ENCODE measurements at places on chromosomes 5 and 9.
A peak's percentile ranks its signal among the peaks of the same experiment; 100 is the strongest.

DNA sequence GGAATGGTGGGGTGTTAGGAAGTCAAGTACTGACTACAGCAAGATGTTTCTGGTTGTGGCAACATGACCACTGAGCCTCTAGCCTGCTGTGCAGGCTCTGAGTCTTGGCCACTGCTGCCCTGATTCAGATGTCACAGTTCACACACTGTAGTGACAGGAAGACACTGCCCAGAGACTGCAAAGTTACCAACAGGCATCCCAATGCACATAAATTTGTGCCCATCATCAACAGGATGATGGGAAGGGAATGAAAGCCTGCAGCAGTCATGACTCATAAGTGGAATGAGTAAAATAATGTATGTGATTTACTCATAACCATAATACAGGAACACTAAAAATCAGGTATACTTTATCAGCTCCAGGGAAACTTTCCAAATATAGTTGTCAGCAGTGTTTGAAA is 251.6 kb upstream of the HAPLN1 start:
- DNase-seq, result no peak

GRCh38 chr5:119287547-119288111 is 68.2 kb upstream of the TNFAIP8 start:
- DNase-seq, result no peak

GRCh38 chr5:159827861-159828260 is 88.4 kb upstream of the ADRA1B start:
- no peak for DNase-seq

DNA sequence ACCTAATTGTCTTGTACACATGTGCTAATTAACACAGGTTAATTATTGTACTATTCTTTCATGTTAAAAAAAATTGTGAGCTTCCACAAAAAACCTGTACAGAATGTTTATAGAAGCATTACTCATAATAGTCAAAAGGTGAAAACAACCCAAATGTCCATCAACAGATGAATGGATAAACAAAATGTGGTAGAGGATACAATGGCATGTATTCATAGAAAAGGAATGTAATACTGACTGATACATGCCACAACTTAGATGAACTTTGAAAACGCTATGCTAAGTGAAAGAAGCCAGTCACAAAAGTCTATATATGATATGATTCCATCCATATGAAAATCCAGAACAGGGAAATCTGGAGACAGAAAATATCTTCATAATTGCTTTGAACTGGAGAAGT is 25.6 kb downstream of the RRAGA start:
- no peak for DNase-seq

GRCh38 chr5:142904416-142904815 is 134.2 kb downstream of the ARHGAP26 start:
- no peak for DNase-seq

GRCh38 chr9:96033896-96034295 is 158.4 kb downstream of the ERCC6L2 start:
- no peak for DNase-seq

- DNase-seq, result no peak
These were observed 200.3 kb downstream of the SNX18 start for GRCh38 chr5:54717870-54718269.

- no peak for DNase-seq
These were observed 161.8 kb upstream of the VLDLR start for GRCh38 chr9:2459756-2460155.

- DNase-seq, result no peak
These were observed 32.2 kb downstream of the LNPEP start for GRCh38 chr5:96968074-96968473.

DNA sequence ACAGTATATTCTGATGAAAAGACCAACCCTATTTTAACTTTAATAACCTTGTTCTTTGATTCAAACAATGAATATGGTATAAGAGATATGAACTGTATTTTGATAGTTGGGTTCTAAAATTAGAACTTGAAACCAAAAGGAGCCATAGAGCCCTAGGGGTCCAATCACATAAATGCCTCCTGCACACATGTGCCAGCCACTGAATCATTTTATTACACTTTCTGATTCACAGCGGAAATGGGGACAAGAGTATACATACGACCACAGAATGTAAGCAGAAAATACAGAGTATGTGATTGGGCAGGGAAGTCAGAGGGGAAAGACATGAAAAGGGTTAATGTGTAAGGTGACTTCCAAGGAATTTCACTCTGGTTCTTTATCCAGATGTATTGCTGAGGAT is 1000.2 kb downstream of the NR2F1-AS1 start:
- no peak for DNase-seq

GRCh38 chr9:4371108-4371507 is 71.2 kb upstream of the GLIS3 start:
- no peak for DNase-seq

DNA sequence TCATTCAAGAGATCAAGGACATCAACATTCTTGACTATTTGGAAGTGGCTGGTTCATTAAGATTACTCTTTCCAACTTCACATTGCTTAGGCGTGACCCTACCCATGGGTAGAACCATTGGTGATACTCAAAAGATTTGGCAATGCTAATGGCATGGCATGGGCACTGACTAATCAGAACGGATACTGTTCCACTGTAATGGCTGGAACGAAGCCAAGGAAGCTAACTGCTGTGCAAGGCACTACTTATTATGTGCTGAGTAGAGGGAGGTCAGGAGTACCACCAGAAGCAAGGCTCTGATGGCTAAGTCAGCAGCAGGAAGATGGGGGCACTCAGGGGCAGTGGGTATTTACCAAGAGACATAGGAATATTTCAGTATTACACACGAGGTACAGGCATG is 31.9 kb downstream of the GNA14 start:
- no peak for DNase-seq

GRCh38 chr5:158245513-158245912 is 386.6 kb upstream of the CLINT1 start:
- DNase-seq, result no peak

GRCh38 chr9:108150736-108151586 is 661.4 kb upstream of the KLF4 start:
- DNase-seq, result no peak

DNA sequence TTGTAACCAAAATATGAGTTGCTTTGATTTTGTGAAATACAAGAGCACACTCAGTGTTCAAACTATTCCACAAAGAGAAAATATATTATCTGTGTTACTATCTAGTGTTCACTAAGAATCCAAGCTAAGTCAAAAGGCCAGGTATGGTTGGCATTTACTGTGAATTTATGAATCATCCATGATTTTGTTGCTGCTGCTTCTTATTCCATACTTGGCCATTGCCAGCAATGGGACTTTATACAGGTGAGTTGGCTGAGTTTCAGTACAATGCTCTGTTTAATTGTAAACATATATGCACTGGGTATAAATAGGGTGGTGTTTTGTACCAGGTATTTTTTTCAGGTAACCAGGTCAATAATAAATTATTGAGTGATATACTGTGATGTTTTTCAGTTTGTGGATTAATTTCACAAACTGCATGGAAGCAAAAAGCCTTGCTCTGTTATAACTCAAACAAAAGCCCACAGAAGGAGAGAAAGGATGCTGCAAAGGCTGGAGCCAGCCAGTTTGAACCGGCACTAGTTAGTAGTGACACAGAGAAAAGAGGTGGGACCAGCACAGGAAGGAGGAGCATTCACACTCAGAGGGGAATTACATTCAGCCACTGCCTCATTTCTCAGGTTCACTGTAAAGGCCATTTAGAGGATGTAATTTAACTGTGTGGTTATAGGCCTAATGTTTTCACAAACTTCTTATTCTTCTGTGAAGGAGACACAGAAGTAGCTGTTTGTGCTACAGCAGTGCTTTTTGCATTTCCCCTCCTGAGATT is 381.8 kb downstream of the ADGRV1 start:
- DNase-seq, result no peak

DNA sequence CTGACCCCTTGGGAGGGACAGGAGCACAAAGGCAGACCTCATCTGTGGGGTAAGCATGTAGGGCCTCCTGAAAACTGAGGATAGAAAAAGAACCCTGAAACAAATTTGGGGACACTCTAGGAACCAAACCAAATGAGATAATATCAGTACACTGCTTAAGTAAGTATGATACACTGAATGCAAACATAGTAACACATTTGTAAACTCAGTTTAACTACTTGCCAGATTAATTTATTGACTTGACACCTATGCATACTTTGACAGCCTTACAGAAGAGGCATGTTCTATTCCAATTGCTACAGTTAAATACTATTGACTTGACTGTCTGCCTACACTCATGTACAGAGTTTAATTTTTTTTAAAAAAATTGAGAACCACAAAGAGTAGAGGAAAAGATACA is 1070.8 kb upstream of the SEMA6A start:
- DNase-seq, result no peak

DNA sequence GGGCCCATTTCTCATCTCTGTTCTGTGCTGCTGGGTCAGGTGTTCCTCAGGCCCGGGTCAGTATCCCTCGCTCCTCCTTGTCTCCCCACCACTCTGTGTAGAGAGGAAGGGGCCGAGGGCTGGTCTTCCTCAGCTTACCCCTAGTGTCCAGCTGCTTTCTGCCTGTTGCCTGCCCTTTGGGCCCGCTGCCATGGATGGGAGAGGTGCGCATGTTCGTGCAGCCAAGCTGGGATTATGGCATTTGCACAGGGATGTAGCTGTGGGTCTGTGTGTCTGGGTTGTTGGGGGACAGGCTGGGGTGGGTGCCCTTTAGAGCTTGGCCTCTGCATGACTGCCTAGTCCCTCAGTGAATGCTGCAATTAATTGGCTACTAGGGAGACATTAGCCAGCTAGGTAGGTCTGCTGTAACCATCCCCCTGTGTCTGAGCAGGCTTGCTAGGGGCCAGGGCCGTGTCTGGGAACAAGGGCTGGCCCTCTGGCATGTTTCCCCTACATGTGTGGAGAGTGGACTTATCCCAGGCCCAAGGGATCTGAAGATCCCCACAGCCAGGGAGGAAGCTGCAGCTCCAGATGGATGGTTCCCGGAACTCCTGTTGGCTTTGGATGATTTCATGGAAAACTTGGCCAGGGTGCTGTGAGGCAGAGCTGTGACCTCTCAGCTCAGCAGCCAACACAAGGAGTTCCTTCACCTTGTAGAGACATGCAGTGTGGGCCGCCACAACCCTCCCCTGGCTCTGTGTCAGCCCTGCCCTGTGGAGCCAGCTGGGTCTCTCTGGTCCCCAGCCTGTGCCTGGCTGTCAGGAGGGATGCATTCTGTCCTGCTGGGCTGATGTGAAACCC is 161.9 kb downstream of the MACROH2A1 start:
- DNase-seq, result no peak

DNA sequence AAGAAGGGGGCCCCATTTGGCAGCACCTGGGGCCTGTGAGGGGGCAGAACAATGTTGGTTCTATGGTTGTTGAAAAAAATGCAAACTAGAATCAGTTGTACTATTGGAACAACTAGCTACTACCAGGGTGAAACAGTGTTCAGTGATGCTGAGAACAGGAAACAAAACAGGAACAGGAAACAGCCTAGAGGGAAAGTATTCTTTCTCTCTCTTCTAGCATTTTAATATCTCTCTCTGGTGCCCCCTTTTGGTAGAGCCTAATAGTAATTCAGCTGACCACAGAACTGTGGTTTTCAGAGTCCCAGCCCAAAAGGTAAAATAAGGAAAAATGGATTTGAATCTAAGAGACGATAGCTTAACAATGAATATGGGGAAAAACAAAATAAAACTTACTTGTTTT is 138.0 kb upstream of the KCNN2 start:
- no peak for DNase-seq

- no peak for DNase-seq
These were observed 503.3 kb upstream of the GRIA1 start for GRCh38 chr5:152987131-152987530.

- no peak for DNase-seq
These were observed 25.6 kb downstream of the CAMK2A start for GRCh38 chr5:150263801-150264621.

DNA sequence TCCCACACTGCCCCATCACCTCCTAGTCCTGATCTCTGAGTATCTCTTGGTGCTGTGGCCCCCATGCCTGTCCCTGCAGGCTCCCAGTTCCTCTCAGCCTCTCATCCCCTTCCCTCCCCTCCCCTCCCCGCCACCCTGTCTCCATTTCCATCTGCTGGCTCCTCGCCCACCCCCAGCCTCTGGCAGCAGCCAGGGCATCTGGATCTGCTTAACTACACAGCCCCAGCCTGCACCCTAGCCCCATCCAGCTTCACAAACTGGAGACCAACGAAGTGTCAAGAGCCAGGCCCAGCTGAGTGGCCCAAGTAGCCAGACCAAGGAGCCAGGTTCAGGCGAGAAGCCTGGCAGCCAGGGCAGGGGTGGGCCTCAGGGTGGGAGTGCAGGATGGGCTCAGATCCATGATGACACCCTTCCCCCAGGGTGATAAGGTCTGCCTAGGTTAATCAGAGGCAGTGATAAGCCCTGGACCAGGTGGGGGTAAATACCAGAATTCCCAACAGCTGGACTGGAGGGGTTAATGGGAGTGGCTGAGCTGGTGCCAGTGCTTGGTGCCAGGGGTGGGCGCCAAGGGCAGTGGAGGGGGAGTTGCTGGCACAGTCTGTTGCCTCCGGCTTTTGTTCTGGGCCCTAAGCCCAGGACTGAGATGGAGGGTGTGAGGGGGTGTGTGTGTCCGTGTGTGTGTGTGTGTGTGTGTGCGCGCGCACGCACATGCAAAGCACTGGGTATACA is 2.5 kb downstream of the IL11RA start:
- DNase-seq, result peak; percentile 34

DNA sequence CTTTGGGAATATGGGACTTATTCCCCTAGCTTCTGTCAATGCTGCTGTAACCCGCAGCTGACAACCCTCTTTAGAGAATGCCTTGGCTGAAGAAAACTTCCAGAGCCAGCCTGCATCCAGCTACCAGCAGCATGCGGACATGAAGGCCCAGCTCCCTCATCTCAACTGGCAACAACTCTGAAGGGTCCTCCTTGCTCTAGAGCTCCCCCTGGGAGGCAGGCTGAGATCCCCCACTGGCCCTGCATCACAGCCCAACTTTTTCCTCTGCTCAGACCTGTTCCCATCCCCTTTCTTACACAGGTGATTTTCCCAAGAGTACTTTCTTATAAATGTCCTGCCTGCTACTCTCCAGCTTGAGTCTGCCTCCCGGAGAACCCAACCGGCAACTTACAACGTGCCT is 18.7 kb upstream of the WNT8A start:
- DNase-seq, result no peak

- DNase-seq, result no peak
These were observed 2.5 kb upstream of the DBH start for GRCh38 chr9:133633681-133634080.

- no peak for DNase-seq
These were observed 255.9 kb upstream of the ACO1 start for GRCh38 chr9:32128546-32128945.

GRCh38 chr5:30764704-30765103 is 428.8 kb upstream of the CDH6 start:
- DNase-seq, result no peak

- no peak for DNase-seq
These were observed 131.7 kb downstream of the PAPPA start for GRCh38 chr9:116285320-116285719.

DNA sequence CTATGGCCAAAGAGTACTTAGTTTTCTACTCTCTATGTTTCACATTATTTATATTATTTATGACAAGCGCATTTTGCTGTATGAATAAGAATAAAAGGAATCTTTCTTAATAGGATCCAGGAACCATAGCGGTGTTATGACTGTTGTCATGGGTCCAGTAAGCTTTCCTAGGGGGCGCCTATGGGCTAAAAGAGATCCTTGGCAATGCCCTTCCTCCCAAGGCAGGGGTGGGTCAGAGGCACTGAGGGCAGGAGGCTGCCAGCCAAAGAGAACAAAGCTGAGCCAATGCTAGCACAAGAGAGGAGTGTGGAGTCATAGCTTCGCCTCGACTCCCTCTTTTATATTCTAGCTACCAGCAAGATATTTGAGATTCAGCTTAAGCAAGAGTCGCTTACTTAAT is 98.4 kb upstream of the GNAQ start:
- DNase-seq, result no peak

Measured in NCI-H524 treated with DMSO at 0.1 percent for 48 hours (cell line).